ENCODE measurements at places on chromosomes 1 and 21.

DNA sequence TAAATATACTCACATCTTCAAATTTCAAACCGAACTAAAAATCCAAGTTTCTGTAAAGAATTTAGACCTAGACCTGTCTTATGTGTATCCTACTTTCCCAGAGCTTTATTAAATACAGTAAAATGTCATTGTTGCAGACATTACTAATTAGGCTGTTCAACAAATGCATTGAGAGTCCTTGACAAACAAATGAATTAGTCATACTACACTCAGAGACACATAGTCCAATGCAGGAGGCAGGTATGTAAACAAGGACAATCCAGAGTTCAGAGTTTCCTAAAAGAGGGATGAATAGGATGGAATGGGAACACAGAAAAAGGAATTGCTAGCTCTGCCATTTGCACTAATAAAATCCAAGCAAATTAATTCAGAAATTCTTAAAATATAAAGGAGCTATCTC lies 1.6 kb upstream of the EGLN1 start:
- DNase-seq: no peak

GRCh38 chr1:97461782-97462181 lies 459.1 kb downstream of the DPYD start:
- no peak for DNase-seq

GRCh38 chr1:93592551-93592949 lies 89.1 kb downstream of the BCAR3 start:
- DNase-seq: peak; percentile 36

- no peak for DNase-seq
Measured at GRCh38 chr1:19074361-19074901, 118.0 kb upstream of the IFFO2 start.

- DNase-seq: no peak
Measured at GRCh38 chr1:172345077-172345476, 75.4 kb upstream of the C1orf105 start.

GRCh38 chr1:182925661-182926060 lies 27.3 kb downstream of the SHCBP1L start:
- no peak for DNase-seq

DNA sequence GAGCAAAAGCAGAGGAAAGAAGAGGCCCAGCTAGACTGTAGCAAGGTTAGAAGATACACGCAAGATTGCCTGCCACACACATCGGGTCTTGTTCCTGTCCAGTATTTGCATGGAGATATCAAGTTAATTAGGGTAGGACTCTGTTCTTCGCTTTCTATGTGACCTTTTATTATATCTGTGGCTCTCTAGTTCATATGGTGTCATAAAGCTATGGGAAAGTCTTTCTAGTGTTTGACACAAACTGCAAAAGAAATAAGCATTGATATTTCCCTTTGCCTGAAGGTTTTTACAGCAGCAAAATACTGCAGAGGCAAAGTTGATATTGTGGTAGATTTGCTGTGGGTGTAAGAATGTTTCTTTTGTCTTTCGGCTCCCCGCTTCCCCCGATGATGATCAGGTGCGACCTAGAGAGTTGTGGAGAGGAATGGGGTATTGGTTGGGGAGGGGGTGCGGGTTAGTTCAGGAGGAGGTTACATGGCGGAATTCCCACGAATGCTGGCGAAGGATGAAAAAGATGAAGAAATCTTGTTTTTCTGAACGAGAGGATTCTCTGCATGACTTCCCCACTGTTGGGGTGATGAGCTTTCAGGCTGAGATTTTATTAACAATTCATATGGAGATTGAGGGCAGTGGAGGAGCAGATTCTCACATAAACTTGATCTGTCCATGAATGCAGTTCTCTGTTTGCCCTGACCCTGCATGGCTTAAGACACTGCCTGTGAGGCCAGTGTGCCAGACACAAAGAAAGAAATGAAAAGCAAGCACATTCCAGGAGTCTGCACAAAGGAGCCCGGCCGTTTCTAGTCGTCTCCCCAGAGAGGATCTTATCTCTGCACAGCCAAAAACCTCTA lies 550.2 kb downstream of the USP25 start:
- DNase-seq: peak; percentile 65

- no peak for DNase-seq
Measured at GRCh38 chr1:218582646-218583045, 237.5 kb downstream of the TGFB2 start.

DNA sequence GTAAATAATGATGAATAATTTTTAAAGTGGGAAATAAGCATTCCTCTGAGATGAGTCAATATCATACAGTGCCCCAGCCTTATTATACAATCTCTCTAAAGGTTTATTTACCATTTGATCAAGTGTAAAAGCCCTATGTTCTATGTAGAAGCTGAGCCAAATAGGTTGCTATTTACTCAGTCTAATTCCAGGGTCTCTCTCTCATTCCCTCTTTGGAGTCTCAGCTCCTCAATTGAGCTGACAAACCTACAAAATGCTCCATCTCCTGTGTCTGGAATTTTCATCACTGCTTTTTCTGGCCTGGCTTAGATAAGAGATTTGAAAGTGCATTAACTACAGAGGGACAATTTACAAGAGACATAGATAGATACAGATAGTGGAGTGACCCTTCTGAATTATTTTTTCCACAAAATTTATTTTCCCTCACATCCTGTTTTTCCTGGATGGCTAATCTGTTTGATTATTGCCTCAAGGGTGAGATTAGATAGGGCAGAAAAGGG lies 24.8 kb upstream of the USH2A start:
- no peak for DNase-seq

DNA sequence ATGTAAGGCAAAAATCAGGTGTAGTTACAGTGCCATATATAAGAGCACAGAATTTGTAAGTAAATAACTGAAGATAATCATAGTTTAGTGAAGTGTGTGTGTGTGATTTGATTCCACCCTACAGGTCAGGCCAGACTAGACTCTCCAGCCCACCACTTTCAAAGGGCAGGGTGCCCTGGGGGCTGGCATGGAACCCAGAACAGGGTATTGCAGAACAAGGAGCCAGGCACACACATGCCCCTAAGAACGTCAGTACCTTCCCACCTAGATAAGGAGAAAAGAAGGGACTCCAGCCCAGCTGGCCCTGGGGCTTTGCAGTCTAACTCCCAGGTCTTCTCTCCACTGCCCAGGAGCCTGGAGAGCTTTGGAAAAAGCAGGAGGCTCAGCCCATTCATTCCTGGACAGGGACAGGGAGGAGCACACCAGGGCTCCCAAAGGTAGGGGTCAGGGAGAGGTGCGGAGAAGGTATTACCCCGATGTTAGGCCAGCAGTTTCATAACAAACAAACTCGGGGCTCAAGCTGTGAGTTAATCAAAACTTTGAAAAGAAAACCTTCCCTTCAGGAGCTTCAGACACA lies 149.7 kb upstream of the VANGL1 start:
- no peak for DNase-seq

Measured in right forelimb (tissue), 1 donor.